PC-3 (cell line): ENCODE measurements at places on chromosomes 12 and 14. TPM values are rescaled to one million over a fixed set of nuclear protein-coding genes. Genes with fewer than 3 reads are reported as not detected.

GRCh38 chr12:94110258-94110657, 38.1 kb upstream of the PLXNC1 start:
- DNase-seq, result no peak

- DNase-seq, result no peak
These were observed 90.0 kb downstream of the NINJ2 start for GRCh38 chr12:573232-573631.

- DNase-seq, result no peak
These were observed 413.5 kb upstream of the STXBP6 start for GRCh38 chr14:25463480-25463879.

DNA sequence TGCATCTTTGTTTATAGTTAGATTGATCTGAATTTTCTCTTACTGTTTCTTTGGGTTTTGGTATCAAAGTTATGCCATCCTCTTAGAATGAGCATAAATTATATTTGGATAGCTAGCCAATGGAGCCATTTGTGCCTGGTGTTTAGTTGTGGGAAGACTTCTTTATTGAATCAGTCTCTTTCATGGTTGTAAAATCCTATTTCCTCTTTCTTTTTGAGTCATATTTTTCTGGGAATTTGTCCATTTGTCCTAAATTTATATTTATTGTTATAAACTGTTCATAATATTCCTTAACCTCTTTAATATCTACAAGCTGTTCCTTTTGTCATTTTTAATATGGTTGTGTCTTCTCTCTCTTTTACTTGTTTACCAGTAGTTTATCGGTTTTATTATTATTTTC, 462.5 kb downstream of the AEBP2 start:
- DNase-seq, result no peak

DNA sequence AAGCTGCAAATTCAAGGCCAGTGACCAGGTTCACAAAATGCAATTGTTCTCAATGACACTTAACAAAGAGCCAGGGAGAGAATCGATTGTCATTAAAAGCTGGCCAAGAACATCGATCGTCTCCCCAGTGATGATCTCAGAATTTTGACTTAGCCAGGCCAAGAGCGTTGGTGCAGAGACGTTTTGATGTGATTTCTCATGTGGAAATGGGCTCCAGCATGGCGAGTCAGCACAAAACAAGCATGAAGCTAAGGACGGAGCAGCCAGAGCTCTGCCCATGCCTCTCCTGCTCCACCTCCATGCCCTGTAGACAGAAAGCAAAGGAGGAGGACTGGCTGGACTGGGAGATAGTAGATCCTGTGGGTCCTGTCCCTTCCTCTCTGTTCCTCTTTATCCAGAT, 270.8 kb downstream of the FOXN3 start:
- DNase-seq, result no peak

- no peak for DNase-seq
These were observed 11.9 kb upstream of the FKBP11 start for GRCh38 chr12:48937170-48937569.

- DNase-seq, result no peak
These were observed 152.1 kb upstream of the PLXNC1 start for GRCh38 chr12:93996321-93996720.

SAMD15 gene
- 1.2 and 6.2 TPM in 2 replicates for total RNA-seq
